Esophagus squamous epithelium (tissue), 5 donors: ENCODE measurements at places on chromosomes 11 and 22. TPM values are rescaled to one million over a fixed set of nuclear protein-coding genes. Genes with fewer than 3 reads are reported as not detected.
A peak's percentile ranks its signal among the peaks of the same experiment; 100 is the strongest.

PPFIBP2 gene
- total RNA-seq: 41.2 TPM

DNA sequence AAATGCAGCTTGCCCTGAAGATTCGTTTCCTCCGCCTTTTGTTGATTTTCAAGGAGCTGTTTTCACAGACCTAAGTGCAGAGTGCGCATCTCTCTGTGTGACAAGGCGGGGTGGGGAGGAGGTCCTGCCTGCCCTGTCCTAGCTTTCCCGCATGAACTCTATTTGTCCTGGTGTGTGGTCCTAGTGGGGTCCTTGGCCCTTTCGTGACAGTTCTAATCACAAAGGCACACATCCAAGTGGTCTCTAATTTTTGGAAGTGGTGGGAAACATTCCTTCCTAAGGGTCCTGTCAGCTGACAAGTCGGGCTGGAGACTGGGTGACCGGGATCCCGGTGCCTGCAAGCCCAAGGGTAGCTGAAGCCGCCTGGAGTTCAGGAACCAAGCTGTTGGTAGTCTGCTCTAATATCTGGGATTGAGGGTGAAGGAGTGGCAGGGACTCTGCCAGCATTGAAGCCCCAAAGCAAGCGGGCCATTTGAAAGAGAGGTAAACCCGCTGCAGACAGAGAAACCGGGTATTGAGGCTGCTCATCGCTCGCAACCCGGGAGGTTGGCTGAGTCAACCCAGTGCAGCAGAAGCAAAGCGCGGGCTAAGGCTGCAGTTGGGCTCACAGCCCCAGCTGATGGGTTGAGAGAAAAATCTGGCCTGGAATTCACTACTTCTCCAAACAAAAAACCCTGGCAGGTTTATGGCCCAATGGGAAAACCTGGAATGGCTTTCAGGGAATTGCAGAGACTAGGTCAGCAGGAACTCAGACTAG is 28.1 kb upstream of the FBXO3 start:
- H3K27ac ChIP-seq: no peak overlapping the region
- H3K4me3 ChIP-seq: peak overlapping the region; percentile 48
- DNase-seq: no peak
- H3K27me3 ChIP-seq: peaks cover 80% of the 10 kb centered on the region
- peaks cover 13% of the 10 kb centered on the region for H3K4me1 ChIP-seq
- H3K36me3 ChIP-seq: no peaks in the 10 kb centered on the region

GRCh38 chr11:114163229-114163631 is 103.7 kb downstream of the ZBTB16 start:
- no peak for DNase-seq
- peaks cover 12% of the 10 kb centered on the region for H3K27me3 ChIP-seq
- peaks cover 99% of the 10 kb centered on the region for H3K4me1 ChIP-seq
- H3K27ac ChIP-seq: peak overlapping the region; percentile 98
- no peaks in the 10 kb centered on the region for H3K36me3 ChIP-seq

GRCh38 chr11:46281371-46281831 is 3.9 kb downstream of the CREB3L1 start:
- peaks cover 2% of the 10 kb centered on the region for H3K27me3 ChIP-seq
- H3K27ac ChIP-seq: peak overlapping the region; percentile 26
- H3K4me1 ChIP-seq: peaks cover 11% of the 10 kb centered on the region
- DNase-seq: no peak
- no peaks in the 10 kb centered on the region for H3K36me3 ChIP-seq

DNA sequence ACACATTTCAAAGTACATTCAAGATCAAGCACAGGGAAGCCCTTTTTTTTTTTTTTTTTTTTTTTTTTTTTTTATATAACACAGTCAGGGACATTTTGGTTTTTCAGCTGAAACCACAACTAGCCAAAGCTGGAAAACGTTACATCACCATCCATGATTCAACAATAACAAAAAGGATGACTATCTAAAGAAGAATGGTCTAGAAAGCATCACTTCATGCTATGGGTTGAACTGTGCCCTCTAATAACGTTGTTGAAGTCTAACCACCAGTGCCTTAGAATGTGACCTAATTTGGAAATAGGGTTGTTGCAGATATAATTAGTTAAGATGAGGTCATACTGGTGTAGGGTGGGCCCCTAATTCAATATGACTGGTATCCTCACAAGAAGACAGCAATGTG is 46.6 kb downstream of the MTMR2 start:
- H3K27me3 ChIP-seq: no peaks in the 10 kb centered on the region
- no peak for DNase-seq
- peaks cover 17% of the 10 kb centered on the region for H3K36me3 ChIP-seq

- H3K27me3 ChIP-seq: no peaks in the 10 kb centered on the region
- H3K4me3 ChIP-seq: no peak overlapping the region
- H3K27ac ChIP-seq: no peak overlapping the region
- no peaks in the 10 kb centered on the region for H3K36me3 ChIP-seq
- no peak for DNase-seq
Observed at GRCh38 chr22:24744638-24745037, 29.9 kb downstream of the PIWIL3 start.

DNA sequence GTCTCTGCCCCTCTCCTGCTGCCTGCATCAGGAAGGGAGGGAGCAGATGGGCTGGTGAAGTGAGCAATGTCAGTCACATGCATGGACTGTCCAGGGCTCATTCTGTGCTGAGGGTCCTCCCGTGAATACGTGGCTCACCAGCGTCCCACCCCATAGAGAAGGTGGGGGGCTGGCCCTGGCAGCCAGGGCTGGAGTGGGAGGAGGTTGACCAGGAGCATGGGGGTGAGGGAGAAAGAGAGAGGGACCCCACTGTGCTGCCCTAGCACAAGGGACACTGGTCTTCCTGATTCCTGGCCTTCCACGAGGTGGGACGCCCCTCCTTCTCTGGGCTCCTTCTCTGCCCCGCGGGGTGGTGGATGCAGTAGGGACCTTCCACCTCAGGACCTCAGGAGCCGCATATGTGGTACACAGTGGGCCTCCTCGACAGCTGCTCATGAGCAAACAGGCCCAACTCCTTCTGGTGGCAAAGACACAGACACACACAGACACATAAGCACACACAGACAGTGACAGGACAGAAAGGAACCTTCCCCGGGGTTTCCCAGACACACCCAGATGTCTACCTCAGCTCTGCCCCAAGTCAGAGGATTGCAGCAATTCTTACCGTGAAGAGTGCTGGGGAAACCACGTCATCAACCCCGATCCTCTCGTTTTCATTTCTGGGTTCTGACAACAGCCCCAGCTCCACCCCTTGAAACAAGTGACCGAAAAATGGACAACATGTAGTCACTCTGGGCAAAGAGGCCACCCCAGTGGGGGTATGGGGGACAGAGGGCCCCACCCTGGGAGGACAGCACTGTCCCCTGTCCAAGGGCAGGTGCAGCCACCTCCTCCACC is 3.6 kb upstream of the APOBEC3A start:
- H3K27me3 ChIP-seq: no peaks in the 10 kb centered on the region
- no peaks in the 10 kb centered on the region for H3K36me3 ChIP-seq
- peak overlapping the region; percentile 49 for H3K27ac ChIP-seq
- peaks cover 27% of the 10 kb centered on the region for H3K4me1 ChIP-seq
- no peak overlapping the region for H3K4me3 ChIP-seq
- no peak for DNase-seq
